Activated CD4-positive, alpha-beta T cell treated with anti-CD3 and anti-CD28 coated beads for 24 hours (primary cell): ENCODE measurements at places on chromosomes 1 and 21.
A peak's percentile ranks its signal among the peaks of the same experiment; 100 is the strongest.

- no peak for DNase-seq
These were observed 40.2 kb downstream of the APP start for GRCh38 chr21:26130249-26130881.

- no peak for DNase-seq
These were observed 653.3 kb downstream of the LTN1 start for GRCh38 chr21:28339403-28339802.

GRCh38 chr21:19995253-19995652, 1003.0 kb upstream of the NCAM2 start:
- DNase-seq = no peak

- DNase-seq = no peak
These were observed 1.9 kb downstream of the NTRK1 start for GRCh38 chr1:156862584-156862983.

DNA sequence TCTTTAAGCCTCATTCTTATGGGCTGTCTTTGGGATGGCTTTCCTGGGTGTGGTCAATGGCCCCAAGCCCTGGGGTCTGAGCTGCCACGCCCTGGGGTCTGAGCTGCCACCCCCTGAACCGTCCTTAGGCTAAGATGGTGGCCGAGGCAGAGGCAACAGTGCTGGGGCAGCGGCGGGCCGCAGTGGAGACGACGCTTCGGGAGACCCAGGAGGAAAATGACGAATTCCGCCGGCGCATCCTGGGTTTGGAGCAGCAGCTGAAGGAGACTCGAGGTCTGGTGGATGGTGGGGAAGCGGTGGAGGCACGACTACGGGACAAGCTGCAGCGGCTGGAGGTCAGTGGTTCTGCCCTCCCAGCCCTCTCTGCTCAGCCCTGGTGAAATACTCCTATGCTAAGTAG, 10.3 kb upstream of the TUFT1 start:
- DNase-seq = no peak

- no peak for DNase-seq
These were observed 75.3 kb upstream of the ACTL8 start for GRCh38 chr1:17679856-17680255.

GRCh38 chr1:165592945-165593823, 37.9 kb upstream of the MGST3 start:
- DNase-seq = peak; percentile 67

DNA sequence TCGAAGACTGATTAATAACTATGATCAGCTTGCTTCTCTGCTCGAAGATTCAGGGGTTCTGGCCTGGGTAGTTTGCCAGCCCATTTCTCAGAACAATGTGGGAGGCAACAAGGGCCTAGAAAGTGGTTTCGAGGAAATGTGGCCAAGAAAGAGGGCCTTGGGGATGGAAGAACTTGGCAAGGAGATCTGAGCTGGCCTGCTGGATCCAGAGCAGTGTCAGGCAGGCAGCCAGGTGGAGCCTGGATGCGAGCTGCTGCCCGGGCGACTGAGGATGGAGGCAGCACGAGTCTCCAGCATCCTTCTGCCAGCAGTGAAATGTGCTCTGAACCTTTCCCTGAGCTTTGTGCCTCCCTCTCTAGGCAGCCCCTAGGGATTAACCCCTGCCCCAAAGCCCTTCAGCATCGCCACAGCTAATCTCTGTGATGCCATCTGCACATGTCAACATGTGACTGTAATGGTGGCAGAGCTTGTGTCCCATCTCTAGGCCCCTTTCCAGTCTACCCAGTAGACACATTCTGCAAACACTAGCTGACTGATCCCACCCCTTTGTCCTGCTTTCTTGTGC, 61.0 kb upstream of the NEK2 start:
- DNase-seq = no peak

DNA sequence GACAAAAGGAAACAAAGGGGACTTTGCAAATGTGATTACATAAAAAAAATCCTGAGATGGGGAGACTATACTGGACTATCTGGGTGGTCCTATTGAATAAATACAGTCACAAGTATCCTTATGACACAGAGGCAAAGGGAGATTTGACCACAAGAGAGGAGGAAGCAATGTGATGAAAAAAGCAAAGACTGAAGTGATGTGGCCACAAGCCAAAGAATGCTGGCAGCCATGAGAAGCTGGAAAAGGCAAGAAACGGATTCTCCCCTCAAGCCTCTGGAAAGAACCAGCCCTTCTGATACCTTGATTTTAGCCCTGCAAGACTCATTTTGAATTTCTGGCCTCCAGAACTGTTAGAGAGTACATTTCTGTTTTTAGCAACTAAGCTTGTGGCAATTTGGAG, 36.4 kb downstream of the OLFML2B start:
- no peak for DNase-seq

DNA sequence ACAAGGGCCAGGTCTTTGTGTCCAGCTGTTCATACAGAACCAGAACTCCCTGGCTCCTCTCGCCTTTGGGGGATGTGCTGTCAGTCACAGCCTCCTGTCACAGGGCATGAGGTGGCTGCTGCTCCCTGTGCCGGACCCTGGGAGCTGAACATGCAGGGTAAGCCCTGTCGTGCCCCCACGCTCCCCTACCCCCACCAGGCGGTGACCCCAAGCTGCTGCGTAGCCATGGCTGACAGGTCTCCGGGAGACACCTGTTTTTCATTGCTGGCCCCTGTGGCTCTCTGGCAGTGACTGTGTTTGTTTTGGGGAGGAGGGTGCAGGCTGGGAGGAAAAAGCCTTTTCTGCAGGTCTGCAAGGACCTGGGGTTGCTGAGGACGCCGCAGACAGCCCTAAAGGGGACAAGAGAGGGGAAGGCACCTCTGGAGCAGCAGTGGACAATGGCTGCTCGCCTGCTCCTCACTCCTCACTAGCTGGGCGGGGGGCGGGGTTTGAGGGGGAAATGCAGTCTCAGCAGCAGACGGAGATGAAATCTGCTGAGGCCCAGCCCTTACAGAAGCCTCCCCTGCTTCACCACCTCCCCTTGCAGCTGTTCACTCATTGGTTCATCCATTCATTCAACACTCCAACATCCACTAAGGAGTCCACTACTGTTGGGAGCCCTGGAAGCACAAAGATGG, 81.4 kb downstream of the TRABD2B start:
- DNase-seq = no peak

DNA sequence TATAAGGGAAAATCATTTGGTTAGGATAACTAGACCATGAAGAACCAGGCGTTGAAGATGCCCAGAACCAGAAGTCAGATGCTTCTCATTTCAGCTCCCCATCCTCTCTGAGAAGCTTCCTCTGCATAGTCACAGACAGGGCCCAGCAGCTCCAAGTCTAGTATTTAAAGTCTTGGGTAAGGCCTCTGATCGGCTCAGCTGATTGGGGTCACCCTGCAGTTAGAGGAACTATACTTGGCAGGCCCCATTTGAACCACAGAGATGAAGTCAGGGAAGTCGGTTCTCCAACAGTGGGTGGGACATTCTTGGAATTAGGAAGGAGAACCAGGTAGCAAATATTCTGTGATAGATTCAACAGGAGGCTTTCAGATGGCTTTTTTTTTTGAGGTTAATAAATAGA, 48.3 kb downstream of the SLC22A15 start:
- DNase-seq = no peak

GRCh38 chr1:224727351-224728289, 111.5 kb downstream of the CNIH3 start:
- no peak for DNase-seq

DNA sequence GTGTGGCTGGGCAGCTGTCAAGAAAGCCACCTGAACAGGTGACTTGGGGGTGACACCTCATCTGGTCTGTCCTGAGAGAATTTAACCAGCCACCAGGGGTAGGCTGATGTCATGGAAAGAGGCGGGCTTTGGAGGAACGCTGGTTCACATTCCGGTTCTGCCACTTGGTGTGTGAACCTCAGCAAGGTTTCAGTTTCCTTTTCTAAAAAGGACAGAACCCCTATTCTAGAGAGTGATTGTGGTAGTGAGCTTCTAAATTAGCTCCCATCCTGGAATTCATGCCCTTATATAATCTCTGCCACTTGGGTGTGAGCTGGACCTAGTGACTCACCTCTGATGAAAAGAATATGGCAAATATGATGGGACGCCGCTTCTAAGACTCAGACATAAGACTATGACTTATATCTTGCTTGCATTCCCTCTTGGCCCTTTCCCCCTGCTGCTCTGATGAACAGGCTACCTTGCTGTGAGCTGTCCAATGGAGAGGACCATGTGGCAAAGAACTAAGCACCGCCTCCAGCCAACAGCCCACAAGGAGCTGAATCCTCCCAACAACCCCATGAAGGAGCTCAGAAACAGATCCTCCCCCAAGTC, 332.1 kb downstream of the RRAGC start:
- peak; percentile 25 for DNase-seq

DNA sequence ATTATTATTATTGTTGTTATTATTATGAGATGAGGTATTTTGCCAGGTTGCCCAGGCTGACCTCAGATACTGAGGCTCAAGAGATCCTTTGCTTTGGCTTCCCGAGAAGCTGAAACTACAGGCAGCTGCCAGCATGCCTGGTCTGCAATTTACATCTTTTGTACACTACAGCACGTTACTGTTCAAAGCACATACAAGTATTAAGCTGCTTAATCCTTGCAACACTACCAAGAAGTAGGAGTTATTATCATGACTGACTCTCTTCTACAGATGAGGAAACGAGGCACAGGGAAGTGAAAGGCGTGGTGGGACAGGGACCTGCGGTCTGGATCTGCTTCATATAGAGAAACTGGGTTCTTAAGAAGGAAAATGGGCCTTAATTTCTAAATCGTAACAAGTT, 11.6 kb downstream of the ERG start:
- no peak for DNase-seq

GRCh38 chr1:64140596-64140995, 62.8 kb upstream of the UBE2U start:
- DNase-seq = no peak
